ENCODE measurements at places on chromosomes 5 and 9.

GRCh38 chr9:76022317-76022716 is 131.8 kb downstream of the PCSK5 start:
- no peak overlapping the region for H3K4me3 ChIP-seq
- H3K27ac ChIP-seq: no peak overlapping the region
- H3K4me1 ChIP-seq: no peaks in the 10 kb centered on the region
- DNase-seq: no peak

GRCh38 chr9:127865645-127866464 is 11.4 kb upstream of the ENG start:
- H3K4me3 ChIP-seq: no peak overlapping the region
- H3K27ac ChIP-seq: peak overlapping the region; percentile 88
- no peak for DNase-seq
- peaks cover 28% of the 10 kb centered on the region for H3K36me3 ChIP-seq
- peaks cover 56% of the 10 kb centered on the region for H3K4me1 ChIP-seq

DNA sequence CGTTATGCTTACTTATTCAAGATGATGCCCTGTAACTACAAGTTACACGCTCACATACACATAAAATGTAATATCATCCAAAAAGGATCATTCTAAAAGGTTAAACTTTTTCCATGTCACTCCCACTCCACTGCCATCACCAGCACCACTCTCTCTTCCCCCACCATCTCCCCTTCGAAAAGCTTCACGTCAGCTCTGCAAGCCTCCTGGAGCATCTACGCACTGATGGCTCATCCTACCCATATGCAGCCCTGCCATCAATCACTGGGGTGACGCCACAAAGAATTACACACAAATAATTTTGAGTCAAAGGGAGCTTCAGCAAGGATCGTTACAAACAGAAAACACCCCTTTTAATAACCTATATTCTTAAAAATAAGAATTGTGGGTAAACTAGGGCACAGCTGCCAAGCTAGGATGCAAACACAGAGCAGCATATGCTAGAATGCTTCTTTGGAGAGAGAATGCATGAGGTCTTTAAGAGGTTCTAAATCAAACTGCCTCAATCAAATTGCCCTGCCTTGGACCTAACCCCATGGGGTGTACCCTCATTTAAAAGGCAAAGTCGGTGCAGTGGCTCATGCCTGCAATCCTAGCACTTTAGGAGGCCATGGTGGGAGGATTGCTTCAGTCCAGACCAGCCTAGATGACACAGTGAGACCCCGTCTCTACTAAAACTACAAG is 56.1 kb downstream of the SHB start:
- no peak overlapping the region for H3K4me3 ChIP-seq
- no peak overlapping the region for H3K27ac ChIP-seq
- no peaks in the 10 kb centered on the region for H3K27me3 ChIP-seq
- H3K4me1 ChIP-seq: peaks cover 44% of the 10 kb centered on the region
- no peak for DNase-seq
- peaks cover 7% of the 10 kb centered on the region for H3K36me3 ChIP-seq

GRCh38 chr5:96569770-96570169 is 92.4 kb upstream of the CAST start:
- H3K36me3 ChIP-seq: no peaks in the 10 kb centered on the region
- no peaks in the 10 kb centered on the region for H3K4me1 ChIP-seq
- no peak overlapping the region for H3K27ac ChIP-seq
- H3K4me3 ChIP-seq: no peak overlapping the region
- DNase-seq: no peak

DNA sequence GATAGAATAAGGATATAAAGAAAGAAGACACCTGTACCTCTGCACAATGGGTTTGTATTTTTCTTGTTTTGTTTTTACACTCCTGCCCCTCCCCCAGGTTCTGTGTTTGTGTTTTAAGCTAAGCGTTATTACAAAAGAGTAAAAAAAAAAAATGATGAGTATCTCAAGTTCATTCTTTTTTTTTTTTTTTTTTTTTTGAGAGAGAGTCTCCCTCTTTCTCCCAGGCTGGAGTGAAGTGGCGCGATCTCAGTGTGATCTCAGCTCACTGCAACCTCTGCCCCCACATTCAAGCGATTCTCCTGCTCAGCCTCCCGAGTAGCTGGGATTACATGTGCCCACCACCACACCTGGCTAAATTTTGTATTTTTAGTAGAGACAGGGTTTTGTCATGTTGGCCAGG is 29.4 kb upstream of the RAI14 start:
- no peak overlapping the region for H3K4me3 ChIP-seq
- H3K4me1 ChIP-seq: no peaks in the 10 kb centered on the region
- H3K36me3 ChIP-seq: no peaks in the 10 kb centered on the region
- H3K27ac ChIP-seq: no peak overlapping the region
- DNase-seq: no peak

- H3K27ac ChIP-seq: no peak overlapping the region
- H3K27me3 ChIP-seq: no peaks in the 10 kb centered on the region
- H3K4me1 ChIP-seq: peaks cover 16% of the 10 kb centered on the region
- no peak overlapping the region for H3K4me3 ChIP-seq
Observed at GRCh38 chr5:157476702-157477408, 16.8 kb downstream of the NIPAL4 start.

- no peaks in the 10 kb centered on the region for H3K36me3 ChIP-seq
- H3K27ac ChIP-seq: no peak overlapping the region
- H3K4me3 ChIP-seq: no peak overlapping the region
- no peak for DNase-seq
- no peaks in the 10 kb centered on the region for H3K4me1 ChIP-seq
Observed at GRCh38 chr5:8391911-8392310, 523.0 kb downstream of the MTRR start.

GRCh38 chr9:21141427-21141882 is at the start of gene IFNW1:
IFNW1 (minus strand) TSS chr9:21141832; CDS start chr9:21141570, 262 bp downstream.
- H3K27ac ChIP-seq: no peak within 1 kb of the TSS
- H3K4me1 ChIP-seq: no peaks in the 10 kb centered on the region
- no peaks in the 10 kb centered on the region for H3K27me3 ChIP-seq
- H3K36me3 ChIP-seq: no peaks in the 10 kb centered on the region

DNA sequence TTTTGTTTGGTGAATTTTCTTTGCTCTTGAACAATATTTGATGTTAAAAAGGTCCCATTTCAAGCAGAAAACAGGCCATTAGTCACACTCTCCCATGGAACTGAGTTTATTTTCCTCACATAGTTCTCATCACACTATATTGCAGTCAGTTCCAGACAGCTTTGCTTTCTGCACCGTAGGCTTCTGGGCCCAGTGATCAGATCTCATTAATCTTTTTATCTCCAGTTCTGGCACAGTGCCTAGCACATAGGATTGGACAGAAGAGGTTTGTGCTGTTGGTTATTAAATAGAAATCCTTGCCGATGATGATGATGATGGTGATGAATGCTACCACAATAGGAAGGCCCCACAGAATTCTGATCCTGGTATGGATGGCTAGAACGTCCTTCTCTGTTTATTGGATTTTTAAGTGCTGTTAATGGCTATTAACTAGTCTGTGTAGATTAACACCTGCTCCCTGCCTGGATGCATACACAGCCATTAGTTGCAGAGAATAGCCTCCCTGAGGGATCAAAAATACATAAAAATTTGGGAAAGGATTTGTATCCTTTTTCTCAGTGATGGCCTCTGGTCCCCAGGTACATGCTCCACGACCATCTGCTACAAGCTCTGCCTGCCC is 52.0 kb upstream of the NTRK2 start:
- H3K4me3 ChIP-seq: no peak overlapping the region
- H3K27ac ChIP-seq: no peak overlapping the region
- H3K4me1 ChIP-seq: no peaks in the 10 kb centered on the region
- no peaks in the 10 kb centered on the region for H3K36me3 ChIP-seq

DNA sequence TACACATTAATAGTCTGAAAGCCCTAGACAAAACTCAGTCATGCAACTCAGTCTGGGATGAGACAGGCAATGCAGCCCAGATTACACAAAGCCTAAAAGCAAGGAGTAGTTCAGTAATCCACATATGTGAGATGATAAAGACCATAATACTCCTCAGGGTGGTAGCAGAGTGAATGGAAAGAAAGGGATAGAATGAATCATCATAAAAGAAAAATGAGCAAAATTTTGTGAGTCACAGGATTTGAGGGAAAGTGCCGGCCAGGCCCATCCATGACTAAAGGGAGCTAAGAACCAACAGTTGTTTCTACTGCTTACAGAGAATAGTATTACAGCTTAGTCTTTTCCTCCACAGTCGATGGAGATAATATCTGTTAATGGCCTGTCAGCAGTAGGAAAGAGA is 90.0 kb upstream of the POU5F2 start:
- H3K36me3 ChIP-seq: no peaks in the 10 kb centered on the region
- no peak overlapping the region for H3K27ac ChIP-seq
- no peaks in the 10 kb centered on the region for H3K27me3 ChIP-seq
- DNase-seq: no peak

DNA sequence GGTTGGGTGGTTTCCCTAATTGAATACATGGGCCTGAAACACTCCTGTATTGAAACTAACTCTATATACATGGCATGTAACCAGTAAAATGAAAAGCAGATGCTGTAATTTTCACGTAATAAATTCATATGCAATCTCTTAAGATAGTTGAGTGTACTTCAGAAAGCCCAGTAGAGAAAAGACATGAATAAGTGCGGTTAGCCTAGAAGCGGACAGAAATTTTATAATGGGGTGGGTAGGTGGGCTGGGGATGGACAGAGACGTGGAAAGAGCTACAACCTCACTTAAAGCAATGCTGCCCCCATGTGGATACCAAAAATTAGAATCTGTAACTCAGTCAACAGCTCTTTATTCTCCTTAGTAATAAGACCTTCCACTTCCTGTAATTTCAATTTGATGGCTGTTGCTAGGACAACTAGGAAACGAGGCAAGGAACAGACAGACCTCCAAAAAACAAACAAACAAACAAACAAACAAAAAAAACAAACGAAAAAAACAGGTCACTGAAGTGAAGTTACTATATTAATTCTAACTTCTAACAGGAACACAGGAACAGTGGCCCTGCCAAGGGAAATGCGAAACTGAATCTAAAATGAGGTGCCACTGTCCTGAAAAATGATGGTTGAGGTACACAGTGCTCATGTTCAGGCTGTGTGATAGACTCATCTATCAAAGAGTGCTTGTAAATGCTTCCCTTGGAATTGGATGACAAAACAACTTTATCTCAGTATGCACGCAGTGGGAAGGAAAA is 103.4 kb upstream of the GNA14 start:
- no peaks in the 10 kb centered on the region for H3K27me3 ChIP-seq
- no peak for DNase-seq
- no peak overlapping the region for H3K27ac ChIP-seq
- H3K36me3 ChIP-seq: no peaks in the 10 kb centered on the region
- no peak overlapping the region for H3K4me3 ChIP-seq

- H3K4me3 ChIP-seq: peak overlapping the region; percentile 97
- peak overlapping the region; percentile 96 for H3K27ac ChIP-seq
- peaks cover 17% of the 10 kb centered on the region for H3K36me3 ChIP-seq
- H3K4me1 ChIP-seq: peaks cover 73% of the 10 kb centered on the region
- peak; percentile 74 for DNase-seq
Observed at GRCh38 chr9:35729700-35730485, 2.1 kb downstream of the TLN1 start.
